ENCODE measurements at places on chromosomes 2 and 18.

GRCh38 chr2:237907144-237907543 lies 47.7 kb downstream of the RAMP1 start:
- no peak for DNase-seq

GRCh38 chr2:189900726-189901125 lies 116.5 kb downstream of the PMS1 start:
- DNase-seq = no peak

GRCh38 chr18:59743566-59743965 lies 46.3 kb upstream of the CCBE1 start:
- no peak for DNase-seq

GRCh38 chr2:86750240-86750839 lies 30.2 kb downstream of the RMND5A start:
- DNase-seq = no peak

- no peak for DNase-seq
Observed at GRCh38 chr2:120429586-120430500, 83.9 kb downstream of the INHBB start.

DNA sequence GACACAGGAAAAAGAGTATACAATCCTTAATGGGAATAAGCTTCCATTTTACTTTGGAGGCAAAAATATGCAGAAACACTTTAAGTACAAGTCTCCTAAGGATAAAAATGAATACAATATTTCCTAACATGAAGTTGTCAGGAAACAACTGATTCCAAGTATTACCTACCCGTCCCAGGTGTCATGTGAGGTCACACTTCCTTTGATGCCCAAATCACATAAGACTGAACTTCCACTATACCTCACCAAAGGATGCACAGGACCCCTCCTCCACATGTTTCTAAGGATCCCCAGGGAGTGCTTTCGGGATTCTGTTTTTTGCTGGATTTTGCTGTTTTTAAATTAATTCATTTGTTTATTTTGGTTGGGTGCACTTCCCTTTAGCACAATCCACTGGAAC lies 438.5 kb upstream of the TCF4 start:
- DNase-seq = no peak
